ENCODE measurements at places on chromosomes 1 and 21.
A peak's percentile ranks its signal among the peaks of the same experiment; 100 is the strongest.

DNA sequence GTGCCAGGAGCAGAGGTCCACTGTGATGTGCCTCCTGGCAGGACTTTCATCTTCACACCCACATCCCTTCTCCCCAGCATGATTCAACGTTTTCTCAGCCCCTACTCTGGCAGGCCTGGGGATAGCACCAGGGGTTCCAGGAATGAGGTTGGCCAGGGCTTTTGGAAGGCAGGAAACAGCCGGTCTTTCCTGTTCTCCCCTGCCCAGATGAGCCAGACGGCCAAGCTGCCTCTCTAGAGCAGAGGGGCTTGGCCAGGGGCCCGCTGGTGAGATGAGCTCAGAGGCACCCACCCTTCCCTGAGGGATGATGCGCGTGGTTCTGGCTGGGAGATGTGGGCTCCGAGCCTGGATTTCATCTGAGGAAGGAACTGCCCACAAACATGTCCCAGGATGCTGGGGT is 4.3 kb upstream of the MFAP2 start:
- peak; percentile 30 for DNase-seq

DNA sequence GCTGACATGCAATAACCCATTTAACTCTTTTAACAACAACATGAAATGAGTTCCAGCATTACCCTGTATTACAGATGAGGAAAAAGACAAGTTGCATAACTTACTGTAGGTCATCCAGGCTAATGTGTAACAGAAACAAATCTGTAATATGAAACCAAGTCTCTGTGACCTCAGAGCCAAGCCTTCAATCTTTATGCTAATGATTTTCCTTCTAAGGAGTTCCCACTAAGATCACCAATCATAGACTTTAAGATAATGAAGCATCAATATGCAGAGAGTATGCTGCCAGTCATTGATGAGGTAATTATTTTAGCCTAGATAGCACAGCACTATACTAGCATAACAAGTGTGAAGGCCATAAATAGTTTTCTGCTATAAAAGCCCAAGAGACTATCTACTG is 35.6 kb upstream of the RNPC3 start:
- no peak for DNase-seq

- no peak for DNase-seq
Measured at GRCh38 chr1:173995475-173995874, 26.7 kb downstream of the RC3H1 start.

- DNase-seq = no peak
Measured at GRCh38 chr21:45421071-45421845, 16.3 kb downstream of the COL18A1 start.

GRCh38 chr21:24938573-24938972 is 668.7 kb downstream of the MRPL39 start:
- DNase-seq = no peak

- DNase-seq = no peak
Measured at GRCh38 chr1:14656384-14656937, 58.0 kb downstream of the KAZN start.

- no peak for DNase-seq
Measured at GRCh38 chr1:228502522-228502921, 15.3 kb downstream of the RNF187 start.

GRCh38 chr1:206628916-206629315 is 6.4 kb upstream of the DYRK3 start:
- no peak for DNase-seq

GRCh38 chr1:18486195-18486594 is 5.5 kb downstream of the KLHDC7A start:
- peak; percentile 20 for DNase-seq

DNA sequence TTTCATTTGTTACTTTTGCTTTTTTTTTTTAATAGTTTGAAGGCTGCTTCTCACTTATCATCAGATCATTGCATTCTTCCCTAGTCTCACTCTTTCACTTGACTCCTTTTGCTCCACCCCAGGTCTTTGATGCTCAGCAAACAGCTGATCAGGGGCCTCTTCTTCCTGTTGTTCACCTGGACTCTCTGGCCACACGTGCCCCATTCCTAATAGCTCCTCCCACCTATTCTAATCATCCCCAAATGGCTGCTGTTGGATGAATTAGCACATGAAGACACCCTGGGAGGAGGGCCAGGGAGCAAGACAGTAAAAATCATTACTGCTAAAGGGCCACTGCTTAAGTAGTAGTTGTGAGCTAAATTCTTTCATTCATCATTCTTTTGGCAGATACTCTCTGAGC is 119.5 kb downstream of the MAB21L3 start:
- no peak for DNase-seq

DNA sequence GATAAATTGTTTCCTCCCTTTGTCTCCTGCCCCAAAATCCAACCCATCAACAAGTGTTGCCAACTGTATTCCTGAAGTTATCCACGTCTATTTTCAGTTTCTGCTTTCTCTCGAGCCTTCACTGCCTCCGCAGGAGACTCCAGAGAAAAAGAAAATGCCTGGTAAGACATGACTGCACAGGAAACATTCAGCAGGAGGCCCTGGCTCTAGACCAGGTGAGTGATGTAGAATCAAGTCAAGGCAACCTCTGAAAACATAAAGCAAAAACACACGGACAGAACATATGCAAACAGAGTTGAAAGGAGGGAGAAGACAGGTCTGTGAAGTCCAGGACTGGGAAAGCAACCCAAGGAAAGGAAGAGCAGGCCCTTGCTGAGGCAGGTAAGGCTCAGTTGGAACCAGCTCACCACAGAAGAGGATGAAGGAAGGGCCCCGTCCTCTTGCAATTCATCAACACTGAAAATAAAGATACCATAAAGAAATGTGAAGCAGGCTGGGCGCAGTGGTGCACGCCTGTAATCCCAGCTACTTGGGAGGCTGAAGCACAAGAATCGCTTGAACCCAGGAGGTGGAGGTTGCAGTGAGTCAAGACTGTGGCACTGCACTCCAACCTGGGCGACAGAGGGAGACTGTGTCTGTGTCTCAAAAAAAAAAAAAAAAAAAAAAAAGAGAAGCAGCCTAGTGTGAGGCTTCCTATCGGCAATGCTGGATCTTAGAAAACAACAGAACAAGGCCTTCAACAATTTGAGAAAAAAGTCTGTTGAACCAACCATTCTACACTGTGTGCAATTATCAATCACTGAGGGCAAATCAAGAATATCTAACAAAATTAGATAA is 8.8 kb downstream of the NOL9 start:
- DNase-seq = no peak

DNA sequence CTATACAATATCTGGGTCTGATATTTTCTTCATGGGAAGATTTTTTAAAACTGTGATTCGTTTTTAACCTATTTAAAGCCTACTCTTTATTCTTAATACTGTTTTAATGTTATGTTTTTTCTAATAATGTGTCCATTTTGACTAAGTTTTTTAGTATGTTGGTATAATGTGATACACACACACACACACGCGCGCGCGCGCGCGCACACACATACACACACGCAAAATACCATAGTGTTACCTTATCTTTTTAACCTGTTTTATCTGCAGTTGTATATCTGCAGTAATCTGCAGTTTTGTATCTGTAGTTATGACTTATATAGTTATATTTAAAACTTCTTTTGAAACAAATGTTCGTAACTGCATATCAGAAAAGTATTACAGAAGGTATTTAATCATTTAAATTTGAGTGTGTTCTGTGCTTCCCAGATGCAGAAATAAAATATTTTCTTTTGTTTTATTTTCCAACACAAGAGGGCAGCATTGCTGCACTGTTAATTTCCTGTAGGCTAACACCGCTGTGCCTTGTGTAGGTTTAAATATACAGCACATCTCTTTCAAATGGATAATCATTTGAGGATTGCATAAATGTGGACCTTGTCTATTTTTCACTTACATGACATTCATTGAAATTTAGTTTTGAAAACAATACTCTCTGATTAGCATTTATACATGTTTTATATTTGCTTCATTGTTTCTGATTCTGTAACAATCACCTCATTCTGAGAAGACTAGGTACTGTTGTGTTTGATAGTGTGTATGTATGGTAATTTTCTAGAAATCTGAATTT is 166.1 kb downstream of the PDE4B start:
- peak; percentile 11 for DNase-seq

GRCh38 chr1:119347858-119348257 is 20.7 kb upstream of the HAO2 start:
- no peak for DNase-seq

DNA sequence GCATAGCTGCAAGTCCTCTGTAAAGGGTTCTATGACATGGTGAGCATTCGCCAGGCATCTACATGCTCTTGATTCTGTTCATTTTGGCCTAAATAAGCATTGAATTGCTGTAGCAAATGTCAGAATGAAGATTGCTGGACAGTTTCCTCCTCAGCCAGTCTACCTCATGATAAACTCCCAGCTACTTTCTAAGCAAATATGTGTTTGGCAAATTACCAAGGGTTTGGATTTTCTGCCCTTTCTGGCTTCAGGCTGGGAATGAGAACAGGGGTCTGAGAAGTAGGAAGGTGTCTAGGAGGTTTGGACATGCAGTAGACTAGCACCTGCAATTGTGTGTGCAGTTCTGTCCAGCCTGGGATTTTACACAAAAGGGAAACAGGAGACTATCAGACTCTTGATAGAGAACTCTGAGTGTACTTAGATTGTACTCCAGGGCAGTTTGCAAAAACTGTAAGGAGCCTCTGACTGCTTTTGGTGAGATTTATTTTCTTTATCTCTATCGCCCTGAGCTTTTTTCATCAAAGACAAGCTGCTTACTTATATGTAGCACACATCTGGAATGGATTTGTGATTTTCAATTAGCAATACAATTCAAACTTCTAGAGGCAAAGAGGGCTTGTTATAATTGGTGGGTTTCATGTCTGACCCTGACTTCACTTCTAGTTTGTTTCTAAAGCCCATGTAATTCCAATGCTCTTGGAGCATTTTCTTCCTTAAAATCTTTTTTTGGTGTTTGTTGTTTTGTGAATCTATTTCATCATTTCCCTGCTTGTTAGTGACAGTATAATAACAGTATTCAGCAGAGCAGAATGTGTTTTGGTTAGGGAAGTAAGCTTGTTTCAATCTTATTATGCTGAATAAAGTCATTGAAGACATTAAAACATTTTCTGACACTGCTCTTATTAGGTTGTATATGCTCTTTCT is 150.8 kb downstream of the VPS13D start:
- DNase-seq = no peak

- DNase-seq = no peak
Measured at GRCh38 chr1:46130121-46130520, 2.3 kb downstream of the PIK3R3 start.

DNA sequence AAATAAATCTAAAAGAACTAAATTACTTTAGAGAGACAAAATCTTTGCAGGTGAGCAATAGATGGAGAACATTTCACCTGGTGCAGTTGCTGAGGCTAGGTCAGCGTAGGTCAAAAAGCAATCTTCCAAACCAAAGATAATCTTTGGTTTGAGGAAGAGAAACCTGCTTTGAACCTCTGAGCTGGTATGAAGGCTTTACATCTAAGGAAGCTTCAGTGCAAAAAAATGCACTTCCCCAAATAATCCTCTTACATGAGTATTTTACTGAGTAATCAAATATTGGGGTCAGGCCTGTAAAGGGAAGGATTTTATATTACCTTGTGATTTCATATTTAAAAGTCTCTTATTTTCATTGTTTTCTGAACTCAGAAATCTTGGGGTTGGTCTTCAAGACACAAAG is 223.6 kb downstream of the SRGAP2C start:
- DNase-seq = no peak

DNA sequence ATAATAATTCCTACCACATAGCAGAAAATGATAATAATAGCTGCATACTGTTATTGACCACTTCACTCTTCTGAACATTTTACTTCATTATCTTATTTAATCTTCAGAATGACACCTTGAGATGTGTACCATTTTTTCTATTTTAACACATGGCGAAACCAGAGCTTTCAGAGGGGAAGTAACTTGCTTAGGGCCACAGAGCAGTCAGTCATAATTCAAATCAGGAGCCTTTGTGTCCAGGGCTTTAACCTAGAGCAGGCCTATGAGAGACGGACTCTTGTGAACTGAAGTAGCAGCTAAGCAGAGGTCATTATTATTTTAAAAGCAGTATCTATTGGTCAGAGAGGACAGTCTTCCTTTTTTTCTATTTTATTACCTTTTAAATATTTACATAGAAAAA is 114.0 kb downstream of the ROR1 start:
- DNase-seq = no peak

DNA sequence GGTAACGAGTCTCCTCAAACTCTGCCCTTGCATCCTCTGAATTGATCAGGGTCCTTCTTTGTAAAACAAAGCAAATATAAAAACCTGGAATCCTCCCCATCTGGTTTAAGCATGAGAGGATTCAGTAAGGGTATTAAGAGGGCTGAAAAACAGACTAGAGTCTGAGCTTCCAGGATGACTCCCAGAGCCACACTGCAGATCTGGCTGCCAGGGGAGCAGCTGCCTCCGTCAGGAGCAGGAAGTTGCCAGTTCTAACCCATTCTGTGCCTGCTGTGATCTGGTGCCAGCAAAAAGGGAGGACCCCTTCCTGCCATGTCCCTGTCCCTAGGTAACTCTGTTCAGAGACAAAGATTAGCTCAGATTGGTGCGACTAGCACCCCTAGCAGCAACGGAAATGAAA is 27.5 kb downstream of the SERTAD4 start:
- DNase-seq = no peak

DNA sequence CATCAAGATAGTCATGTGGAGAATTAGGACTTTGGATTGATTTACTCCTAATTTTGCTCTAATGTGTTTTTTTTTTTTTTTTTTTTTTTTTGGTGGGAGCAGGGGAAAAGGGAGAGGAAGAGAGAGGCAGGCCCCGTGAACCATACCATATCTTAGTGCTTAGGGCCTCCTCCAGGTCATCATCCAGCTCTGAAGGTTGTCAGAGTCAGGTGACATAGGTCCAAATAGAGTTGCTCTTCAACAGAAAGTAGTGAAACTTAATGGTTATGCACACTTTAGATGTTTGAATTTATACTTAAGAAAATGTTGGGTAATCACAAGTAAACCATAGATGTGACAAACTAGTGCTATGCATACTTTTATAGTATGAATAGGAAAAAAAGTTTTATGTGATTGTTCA is 32.2 kb downstream of the CXADR start:
- DNase-seq = no peak

GRCh38 chr21:44527156-44527982 is 12.6 kb downstream of the KRTAP10-1 start:
- no peak for DNase-seq

DNA sequence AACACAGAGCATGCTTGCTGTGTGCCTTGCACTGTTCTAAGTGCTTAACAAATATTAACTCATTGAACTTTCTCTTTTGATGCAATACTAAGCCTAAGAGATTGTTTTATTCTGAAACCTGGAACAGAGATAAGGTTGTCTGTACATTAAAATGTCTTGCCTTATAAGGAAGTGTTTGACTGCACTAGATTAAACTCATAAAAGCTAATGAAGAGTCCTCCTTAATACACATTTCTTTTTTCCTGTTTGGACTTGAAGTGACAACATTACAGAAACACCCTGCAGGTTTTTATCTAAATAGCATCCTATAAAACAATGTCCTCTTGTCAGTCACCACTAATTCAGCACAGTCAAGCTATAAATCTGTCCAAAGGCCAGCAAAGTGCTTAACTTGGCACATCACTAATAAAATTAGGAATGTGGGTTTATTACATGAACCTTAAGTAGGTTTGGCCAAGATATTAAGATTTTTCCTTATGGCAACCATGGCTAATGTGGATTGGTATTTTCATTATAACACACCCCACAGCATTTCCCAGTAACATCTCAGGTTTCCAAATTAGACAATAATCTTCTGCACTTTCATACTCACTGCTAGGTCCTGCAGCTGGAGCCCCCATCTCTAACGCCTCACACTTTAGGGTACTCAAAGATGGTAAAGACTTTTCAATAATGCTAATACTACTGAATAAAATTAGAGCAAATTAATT is 389.7 kb downstream of the LMO4 start:
- no peak for DNase-seq

GRCh38 chr1:176897350-176898236 is 266.9 kb downstream of the ASTN1 start:
- peak; percentile 77 for DNase-seq

All from BE2C (cell line).